ENCODE measurements at places on chromosomes 3 and 15.

DNA sequence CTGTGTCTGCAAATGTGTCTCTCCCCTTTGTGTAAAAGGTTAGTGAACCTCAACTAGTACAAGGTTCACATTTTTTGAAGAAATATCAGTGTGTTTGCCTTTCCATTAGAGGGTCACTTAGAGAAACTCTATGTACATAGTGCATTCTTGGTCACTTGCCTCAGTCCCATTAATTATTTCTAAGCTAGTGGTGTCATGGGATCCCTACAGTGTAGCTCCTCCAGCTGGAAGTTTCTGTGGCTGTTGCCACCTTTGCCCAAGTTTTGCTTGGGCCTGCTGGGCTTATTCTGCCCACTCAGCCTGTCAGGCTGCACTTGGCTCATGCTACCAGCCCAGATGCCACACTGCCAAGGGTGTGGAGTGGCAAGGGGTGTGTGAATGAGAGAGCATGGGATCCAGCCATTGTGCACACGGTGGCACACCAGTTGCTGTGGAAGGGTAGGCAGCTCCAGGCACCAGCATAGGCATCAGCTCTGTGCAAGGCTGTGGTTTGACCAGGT lies 161.7 kb downstream of the ARPP21 start:
- no peak for DNase-seq

DNA sequence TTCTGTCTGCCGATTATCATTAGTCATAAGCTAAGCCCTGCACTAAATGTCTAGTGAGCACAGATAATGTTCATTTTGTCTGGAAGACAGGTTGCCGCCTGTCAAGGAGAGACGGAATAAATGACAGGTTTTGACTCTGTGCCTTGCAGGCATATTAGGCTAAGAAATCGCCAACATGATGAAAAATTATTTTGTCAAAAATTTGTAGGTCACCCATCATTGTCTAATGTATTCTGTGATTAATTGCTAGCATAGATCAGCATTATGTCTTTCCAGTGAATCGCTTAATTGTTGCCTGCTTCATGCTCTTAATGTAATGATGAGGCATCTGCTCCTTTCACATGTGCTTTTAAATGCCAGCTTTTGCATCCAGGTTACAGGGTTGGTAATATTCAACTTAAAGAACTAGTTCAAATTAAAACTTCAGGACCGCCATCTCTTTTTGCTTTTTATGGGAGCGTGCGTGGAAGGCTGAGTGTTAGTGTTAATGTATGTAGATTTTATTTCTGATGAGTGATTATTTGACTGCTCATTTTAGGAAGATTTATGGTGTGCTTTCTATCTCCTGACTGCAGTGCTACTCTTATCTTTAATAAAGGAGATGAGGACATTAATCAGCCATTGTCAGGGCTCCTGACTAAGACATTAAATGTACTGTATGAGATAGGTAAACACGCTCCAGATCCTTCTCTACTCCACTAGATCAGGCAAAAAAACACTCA lies 120.8 kb upstream of the MEIS2 start:
- DNase-seq, result no peak

DNA sequence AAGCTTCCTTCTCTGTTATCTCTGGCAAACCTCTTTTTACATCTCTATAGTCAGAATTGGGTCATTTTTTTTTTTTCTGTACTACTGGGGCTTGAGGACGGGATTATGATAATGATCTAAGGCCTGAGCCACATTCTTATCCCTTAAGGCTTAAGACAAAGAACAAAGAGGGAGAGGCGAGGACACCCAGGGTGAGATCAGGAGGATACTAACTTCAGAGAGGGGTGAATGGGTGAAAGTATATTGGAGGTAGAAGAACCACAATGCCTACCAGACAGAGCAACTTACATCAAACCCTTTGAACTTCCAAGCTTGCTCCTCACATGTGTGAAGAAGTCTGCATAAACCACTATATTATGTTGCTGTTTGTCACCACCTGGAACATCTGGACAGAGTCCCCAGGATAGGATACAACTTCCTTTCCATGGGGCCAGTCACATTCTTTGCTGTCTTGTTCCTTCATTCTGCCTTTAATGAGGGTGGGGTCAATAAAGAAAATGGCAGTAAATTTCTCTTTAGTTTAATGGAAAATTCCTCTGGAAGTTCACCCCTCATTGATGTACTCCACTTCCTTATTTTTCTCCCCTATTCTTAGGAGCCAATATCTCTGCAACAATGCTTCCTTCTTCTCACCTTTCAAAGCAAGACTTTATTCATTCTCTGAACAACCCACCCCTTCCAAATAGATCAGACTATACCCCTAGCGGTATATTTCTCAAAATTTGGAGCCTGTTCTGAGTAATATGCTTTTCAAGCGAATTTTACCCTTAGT lies 9.1 kb upstream of the PDCD6IP start:
- DNase-seq, result no peak

- no peak for DNase-seq
Measured at GRCh38 chr3:110307065-110307809, 764.4 kb upstream of the NECTIN3 start.
